Thoracic aorta endothelial cell (primary cell): ENCODE measurements at places on chromosomes 1 and 21. TPM values are rescaled to one million over a fixed set of nuclear protein-coding genes. Genes with fewer than 3 reads are reported as not detected.

Gene ERO1B
- 2.3 and 5.3 TPM in 2 replicates for total RNA-seq

Gene CRYBG2
- total RNA-seq, result not detected in 2 replicates

Gene FCRLB
- total RNA-seq, result 0.66 and 1.0 TPM in 2 replicates

Gene ZNF697
- total RNA-seq, result 18.0 and 22.2 TPM in 2 replicates

Gene ADAMTSL4
- 0.27 and 0.86 TPM in 2 replicates for total RNA-seq

Gene PLEKHN1
- total RNA-seq, result 0.40 and 0.86 TPM in 2 replicates

Gene CNIH3
- 0.72 and 1.6 TPM in 2 replicates for total RNA-seq

Gene FCRL1
- not detected in 2 replicates for total RNA-seq

Gene FCRL6
- total RNA-seq, result not detected in 2 replicates

Gene DMBX1
- not detected in 2 replicates for total RNA-seq

Gene ETV3L
- total RNA-seq, result not detected in 2 replicates

Gene RAP1GAP
- under 0.01 and 0.07 TPM in 2 replicates for total RNA-seq

Gene TFF3
- 0.27 TPM in 1 of 2 replicates, not detected in the other for total RNA-seq

Gene NGF
- not detected in 2 replicates for total RNA-seq

Gene UBASH3A
- not detected in 2 replicates for total RNA-seq

Gene NBPF20
- 2.5 and 3.7 TPM in 2 replicates for total RNA-seq

Gene SLFNL1
- total RNA-seq, result 0.27 and 0.29 TPM in 2 replicates

Gene YRDC
- total RNA-seq, result 17.8 and 20.2 TPM in 2 replicates

Gene ERICH3
- not detected in 2 replicates for total RNA-seq

Gene FCRL4
- total RNA-seq, result not detected in 2 replicates

Gene CRYAA
- total RNA-seq, result not detected in 2 replicates

Gene LHX8
- total RNA-seq, result not detected in 2 replicates

Gene CHRNB2
- total RNA-seq, result under 0.01 and 0.13 TPM in 2 replicates

Gene PRR9
- not detected in 2 replicates for total RNA-seq

Gene AZIN2
- 1.2 and 1.4 TPM in 2 replicates for total RNA-seq

Gene ROR1
- total RNA-seq, result 0.53 and 6.7 TPM in 2 replicates

Gene ASCL5
- not detected in 2 replicates for total RNA-seq

Gene CFHR3
- not detected in 2 replicates for total RNA-seq

Gene GJA9
- total RNA-seq, result not detected in 2 replicates

Gene SMIM1
- total RNA-seq, result 0.66 and 1.7 TPM in 2 replicates

Gene FNDC5
- total RNA-seq, result 0.13 TPM in 1 of 2 replicates, not detected in the other

Gene SZRD1
- total RNA-seq, result 86.7 and 98.1 TPM in 2 replicates

Gene ADCY10
- under 0.01 and 0.07 TPM in 2 replicates for total RNA-seq

Gene GJB5
- total RNA-seq, result not detected in 2 replicates

Gene SPRR2E
- not detected in 2 replicates for total RNA-seq

Gene C1orf141
- total RNA-seq, result not detected in 2 replicates

Gene ARHGEF2
- 127 TPM in 2 replicates for total RNA-seq

Gene RCSD1
- 0.07 TPM in 1 of 2 replicates, not detected in the other for total RNA-seq

Gene ENTREP3
- total RNA-seq, result 11.8 and 15.3 TPM in 2 replicates

Gene CLIC6
- under 0.01 TPM in 1 of 2 replicates, not detected in the other for total RNA-seq

Gene ADGRL2
- total RNA-seq, result 19.4 and 74.6 TPM in 2 replicates

Gene CFHR4
- total RNA-seq, result not detected in 2 replicates

Gene CFHR2
- not detected in 2 replicates for total RNA-seq

Gene PPT1
- total RNA-seq, result 88.6 and 132 TPM in 2 replicates

Gene TGFBR3
- 15.4 and 16.9 TPM in 2 replicates for total RNA-seq

Gene C1orf232
- total RNA-seq, result not detected in 2 replicates

Gene HSPA6
- 0.22 and 0.27 TPM in 2 replicates for total RNA-seq

Gene SLC5A9
- total RNA-seq, result not detected in 2 replicates

Gene GCSAML
- total RNA-seq, result not detected in 2 replicates
